Activated T-cell treated with anti-CD3 and anti-CD28 coated beads for 48 hours (primary cell): ENCODE measurements at places on chromosomes 1 and 21.

GRCh38 chr1:45583666-45584350 is at the start of gene NASP:
TSS of gene NASP (plus strand) at chr1:45584041. CDS start at chr1:45584147, 106 bp downstream.
- peak; percentile 91 for DNase-seq

DNA sequence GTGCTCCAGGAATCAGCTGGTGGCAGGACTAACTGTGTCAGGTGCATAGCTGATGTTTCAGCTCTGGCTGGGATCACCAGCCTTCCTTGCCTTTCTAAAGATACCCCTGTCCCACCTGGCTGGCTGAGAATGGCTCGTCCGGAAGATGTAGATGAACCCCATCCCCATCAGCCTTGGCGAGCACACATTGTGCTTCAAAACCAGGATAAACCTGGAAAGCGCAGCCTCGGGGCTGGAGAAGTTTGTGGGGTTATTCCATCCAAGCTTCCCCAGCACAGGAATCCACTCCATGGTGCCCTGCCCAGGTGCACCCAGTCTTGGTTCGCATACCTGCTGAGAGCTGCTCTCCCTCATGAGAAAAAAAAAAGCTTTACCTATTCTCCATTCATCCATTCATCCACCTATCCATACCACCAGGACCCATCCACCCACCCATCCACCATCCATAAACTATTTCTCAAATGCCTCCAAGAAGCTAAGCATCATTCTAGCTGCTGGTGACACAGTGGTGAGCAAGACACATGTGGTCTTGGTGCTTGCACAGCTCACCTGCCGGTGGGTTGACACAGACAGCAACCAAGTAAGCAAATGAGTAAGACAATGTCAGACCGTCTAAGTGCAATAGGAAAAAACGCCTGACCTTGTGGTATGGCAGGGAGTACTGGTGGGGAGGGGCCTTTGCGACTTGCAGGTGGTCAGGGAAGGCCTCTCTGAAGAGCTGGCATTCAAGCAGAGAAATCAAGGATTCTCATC is 94.0 kb downstream of the DMRTB1 start:
- DNase-seq, result peak; percentile 18

- no peak for DNase-seq
These were observed 180.2 kb downstream of the CRB1 start for GRCh38 chr1:197448121-197448779.

DNA sequence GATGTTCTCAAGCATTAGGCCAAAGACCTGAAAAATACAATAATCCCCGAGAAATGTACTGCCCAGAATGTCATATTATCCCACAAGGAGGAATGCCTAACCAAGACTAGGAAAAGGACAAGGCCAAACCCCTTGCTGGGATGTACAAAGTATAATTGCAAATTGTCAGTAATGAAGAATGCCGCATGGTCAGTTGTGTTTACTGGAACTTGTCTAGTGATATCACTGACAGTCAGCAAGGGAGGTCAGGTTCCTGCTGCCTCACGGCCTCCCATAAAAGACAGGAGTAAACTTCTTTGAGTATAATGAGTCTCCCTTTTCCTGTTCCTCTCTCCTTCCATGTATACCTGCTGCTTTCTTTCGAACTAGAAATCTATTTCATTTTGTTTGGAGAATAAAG is 222.8 kb downstream of the RHOU start:
- no peak for DNase-seq

GRCh38 chr1:74505928-74506710 is 6.3 kb downstream of the LRRC53 start:
- no peak for DNase-seq

GRCh38 chr1:228376262-228376628 is 30.4 kb downstream of the TRIM11 start:
- DNase-seq, result no peak

DNA sequence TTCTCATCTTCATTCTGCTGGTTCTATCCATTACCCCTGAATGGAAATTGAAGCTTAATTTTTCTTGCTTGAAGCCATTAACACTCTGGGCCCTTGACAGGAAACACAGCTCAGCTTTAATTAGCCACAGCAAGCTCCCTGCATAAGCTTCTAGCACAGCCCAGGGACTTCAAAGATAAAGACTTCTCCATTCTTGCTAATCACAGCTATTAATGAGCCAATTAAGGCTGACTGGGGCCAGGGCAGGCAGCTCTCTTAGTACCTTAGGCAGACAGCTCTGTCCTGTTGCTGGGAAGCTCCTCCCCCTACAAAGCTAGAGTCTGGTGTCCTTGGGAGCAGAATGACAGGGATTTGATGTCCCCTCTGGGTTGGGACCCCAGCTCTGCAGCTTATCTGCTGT is 27.9 kb upstream of the TRABD2B start:
- DNase-seq, result no peak

DNA sequence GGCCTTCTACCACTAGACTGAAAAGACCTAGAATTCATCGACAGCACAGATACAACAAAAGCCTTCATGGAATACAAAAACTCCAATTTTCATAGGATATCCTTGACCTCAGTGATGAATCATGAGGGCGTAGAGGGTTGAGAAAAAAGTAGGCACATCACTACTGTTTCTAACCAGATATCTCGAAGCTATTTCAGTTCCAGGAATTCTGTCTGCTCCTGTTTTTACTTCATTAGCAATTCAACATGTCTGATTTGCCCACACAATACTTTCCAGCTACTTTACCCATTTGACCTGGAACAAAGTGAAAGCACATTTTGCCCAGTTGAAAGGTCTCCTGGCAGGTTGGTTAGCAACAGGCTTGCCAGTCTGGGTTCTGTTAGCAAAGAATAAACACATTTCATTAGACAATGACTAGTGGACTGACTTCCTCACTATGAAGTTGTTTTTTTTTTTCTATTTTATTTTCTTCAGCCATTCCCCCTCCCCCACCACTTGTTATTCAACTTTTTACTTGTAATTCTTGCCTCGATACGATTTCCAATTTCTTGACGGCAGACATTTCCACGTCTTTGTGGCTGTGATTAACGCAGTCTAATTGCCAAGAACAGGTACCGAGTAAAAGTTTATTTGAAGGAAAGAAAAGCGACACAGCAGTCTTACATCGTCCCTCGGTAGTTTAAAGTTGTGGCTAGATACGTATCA is 4.0 kb upstream of the ZBTB18 start:
- DNase-seq, result no peak

DNA sequence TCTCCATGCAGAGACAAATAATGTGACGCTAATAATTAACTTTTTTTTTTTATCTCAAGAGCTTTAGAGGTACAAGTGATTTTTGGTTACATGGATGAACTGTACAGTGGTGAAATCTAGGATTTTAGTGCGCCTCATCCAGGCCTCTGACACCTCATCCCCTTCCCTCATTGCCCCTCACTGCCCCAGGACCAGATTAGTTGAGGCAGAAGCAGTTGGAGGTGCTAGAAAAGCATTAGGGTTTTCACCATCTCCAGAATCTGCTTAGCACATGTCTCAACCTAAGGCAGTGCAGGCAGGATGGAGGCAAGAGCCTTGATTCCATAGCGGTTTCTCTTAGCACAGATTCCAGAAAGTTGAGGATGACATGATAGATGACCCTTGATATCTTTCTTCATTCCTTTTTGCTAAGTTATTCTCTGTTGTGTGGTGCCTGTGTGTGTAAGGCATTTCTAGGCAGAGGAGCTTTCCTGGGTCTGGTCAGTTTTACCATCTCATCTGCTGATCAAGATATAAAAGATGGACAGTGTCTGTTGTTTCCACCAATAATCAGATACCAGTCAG is 16.3 kb upstream of the IL10 start:
- no peak for DNase-seq

GRCh38 chr21:35090403-35090802 is 41.3 kb upstream of the RUNX1 start:
- no peak for DNase-seq

- DNase-seq, result no peak
These were observed 368.5 kb downstream of the RPS6KC1 start for GRCh38 chr1:213419401-213420030.

DNA sequence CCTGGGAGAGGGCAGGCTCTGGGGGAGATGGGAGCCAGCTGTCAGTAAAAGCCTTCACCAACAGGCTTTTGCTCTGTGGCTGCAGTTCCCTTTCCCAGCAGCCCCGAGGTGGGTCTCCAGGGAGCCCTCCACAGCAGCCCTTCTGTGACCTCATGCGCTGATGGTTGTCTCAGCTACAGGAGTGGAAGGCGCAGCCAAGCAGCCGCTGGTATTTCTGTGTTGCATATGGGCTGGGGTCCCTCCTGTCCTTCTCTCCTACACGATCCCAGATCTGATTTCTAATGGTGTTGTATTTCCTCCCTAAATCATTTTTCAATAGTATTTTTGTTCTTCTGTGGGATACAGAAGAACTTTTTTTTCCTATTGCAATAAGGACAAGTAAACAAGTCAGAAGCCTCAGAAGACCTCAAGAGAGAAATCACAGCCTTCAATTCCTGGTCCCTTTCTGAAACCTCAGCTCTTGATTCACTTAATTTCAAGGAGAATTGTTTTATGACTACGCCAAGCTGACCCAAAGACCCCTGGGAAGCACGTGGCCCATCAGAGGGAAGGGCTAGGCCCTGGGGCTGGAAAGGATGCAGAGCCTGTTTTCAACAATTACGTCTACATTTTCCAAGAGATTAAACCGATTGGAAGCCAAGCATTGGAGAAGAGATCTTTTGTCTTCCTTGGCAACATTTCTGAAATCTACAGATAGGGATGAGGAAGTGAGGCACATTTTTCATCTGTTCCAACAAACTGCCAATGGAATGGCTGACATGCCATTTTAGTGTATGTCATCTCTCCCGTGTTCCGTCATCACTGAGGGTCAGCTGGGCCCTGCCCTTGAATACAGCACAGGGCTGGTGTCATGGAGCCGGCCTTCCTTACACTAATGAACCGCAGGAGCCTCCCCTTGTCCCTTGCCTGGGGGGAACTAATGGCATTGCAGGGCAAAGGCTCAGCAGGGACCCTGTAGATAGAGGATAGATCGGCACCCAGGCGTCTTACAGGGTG is 42.0 kb upstream of the SCCPDH start:
- DNase-seq, result no peak

GRCh38 chr1:239858529-239858928 is 233.2 kb upstream of the FMN2 start:
- no peak for DNase-seq

DNA sequence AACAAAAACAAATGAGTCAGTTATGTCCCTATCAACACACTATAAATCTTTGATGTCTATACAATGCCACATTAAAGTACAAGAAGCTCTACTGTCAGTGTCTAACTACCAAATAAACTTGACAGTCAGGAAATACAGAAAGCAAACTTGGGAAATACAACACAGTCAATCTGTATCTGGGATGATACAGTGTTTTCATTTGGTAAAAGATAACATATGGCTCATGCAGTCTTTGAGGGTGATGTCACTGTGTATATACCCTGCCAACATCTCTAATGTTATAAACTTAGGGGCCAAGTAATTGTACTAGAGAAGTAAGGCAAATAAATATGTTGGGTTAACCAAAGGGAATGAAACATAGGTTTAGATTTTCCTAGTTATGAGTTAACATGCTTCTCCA is 552.5 kb upstream of the ADAMTS5 start:
- DNase-seq, result no peak

- no peak for DNase-seq
These were observed 304.7 kb upstream of the PTBP2 start for GRCh38 chr1:96416701-96417444.

- no peak for DNase-seq
These were observed 37.4 kb downstream of the CITED4 start for GRCh38 chr1:40824591-40825434.

DNA sequence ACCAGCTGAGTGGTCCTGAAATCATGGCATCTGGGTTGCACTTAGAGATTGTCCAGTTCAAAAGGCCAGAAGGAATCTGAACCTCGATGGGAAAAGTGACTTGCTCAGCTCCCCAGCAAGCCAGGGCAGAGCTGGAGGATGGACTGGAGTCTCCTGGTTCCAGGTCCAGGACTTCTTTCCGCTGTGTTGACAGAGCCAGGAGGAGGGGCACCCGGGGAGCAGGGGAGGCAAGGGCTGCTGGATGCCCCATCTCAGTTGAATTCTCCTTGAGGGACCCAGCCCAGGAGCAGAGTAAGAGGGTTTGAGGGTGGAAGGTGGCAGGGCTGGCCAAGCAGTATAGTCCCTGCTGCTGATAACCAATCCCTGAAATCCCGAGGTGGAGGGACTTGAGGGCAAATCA is 2.4 kb upstream of the ALPL start:
- DNase-seq, result no peak

- no peak for DNase-seq
These were observed 587 bp downstream of the TMEM53 start for GRCh38 chr1:44673675-44674112.

DNA sequence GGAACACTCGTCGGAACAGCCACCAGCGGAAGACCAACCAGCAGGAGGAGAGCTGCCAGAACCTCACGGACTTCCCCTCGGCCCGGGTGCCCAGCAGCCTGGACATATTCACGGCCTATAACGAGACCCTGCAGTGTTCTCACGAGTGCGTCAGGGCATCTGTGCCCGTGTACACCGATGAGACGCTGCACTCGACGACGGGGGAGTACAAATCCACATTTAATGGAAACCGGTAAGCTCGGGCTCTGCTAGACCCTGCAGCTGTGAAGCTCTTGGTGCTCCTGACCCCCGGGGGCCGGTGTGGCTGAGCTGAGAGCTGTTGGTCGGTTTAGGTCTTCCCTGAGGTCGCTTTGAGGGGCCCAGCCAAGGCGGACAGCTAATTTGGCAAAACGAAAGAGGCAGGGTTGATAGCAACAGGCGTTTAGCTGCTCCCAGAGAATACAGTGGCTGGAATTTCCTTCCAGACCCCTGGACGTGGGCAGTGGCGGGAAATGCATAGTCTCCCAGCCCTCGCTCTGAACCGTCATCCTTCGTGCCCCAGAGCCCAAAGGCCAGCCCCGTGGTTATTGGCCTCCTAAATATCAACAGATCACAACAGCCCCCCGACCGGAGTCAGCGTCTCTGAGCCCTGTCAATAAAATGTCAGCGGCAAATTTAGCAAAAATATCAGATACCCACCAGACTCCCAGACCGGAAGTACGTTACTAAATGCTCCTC is 118.0 kb downstream of the AJAP1 start:
- no peak for DNase-seq

DNA sequence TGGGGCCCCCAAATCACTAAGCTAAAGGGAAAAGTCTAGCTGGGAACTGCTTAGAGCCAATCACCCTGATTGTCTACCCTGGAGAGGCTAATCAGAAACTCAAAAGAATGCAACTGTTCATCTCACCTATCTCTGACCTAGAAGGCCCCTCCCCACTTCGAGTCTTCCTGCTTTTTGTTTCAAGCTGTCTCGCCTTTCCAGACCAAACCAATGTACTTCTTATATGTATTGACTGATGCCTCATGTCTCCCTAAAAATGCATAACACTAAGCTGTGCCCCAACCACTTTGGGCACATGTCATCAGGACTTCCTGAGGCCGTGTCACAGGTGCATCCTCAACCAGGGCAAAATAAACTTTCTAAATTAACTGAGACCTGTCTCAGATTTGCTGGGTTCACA is 209.5 kb downstream of the APP start:
- DNase-seq, result no peak
